T-helper 22 cell (primary cell): ENCODE measurements at places on chromosomes 4 and X.
A peak's percentile ranks its signal among the peaks of the same experiment; 100 is the strongest.

DNA sequence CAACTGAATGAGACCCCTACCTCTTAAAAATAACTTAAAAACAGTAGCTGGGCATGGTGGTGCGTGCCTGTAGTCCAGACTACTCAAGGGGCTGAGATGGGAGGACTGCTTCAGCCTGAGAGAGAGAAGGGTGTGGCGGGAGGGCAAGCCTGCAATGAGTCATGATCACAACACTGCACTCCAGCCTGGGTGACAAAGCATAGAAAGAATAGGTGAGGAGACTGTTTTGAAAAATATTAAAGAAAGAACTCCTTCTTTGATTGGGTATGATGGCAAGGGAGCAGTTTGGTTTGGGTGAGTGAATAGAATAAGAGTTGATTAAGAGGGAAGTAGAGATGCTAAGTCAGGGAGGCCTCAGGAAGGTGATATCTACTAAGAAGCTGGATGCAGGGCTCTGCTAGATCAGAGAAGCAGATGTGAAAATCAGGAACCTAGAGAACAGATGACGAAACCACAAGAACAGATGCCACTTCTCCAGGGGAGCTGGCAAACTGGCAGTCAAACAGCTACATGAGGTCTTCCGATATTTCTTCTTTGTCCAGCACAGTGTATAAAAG is 318.6 kb downstream of the OPHN1 start:
- no peak for DNase-seq

GRCh38 chr4:183627979-183628588 is 30.9 kb downstream of the RWDD4 start:
- no peak for DNase-seq

- no peak for DNase-seq
These were observed 414.6 kb upstream of the HS3ST1 start for GRCh38 chr4:11843340-11843739.

DNA sequence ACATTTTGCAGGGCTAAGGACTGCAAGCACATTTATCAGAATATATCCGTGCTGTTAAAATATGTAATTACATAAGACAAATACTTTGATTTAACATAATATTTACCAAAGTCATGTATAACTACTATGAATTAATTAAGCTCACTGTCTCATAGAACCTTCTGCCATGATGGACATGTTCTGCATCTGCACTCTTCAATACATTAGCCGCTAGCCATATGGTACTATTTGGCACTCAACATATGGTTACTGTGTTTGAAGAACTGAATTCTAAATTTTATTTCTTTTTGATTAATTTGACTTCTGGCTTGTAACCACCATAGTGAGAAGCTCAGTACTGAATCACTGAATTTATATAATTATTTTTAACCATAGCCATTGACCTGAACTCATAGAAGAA is 427.0 kb upstream of the TRAM1L1 start:
- DNase-seq, result no peak

- DNase-seq, result no peak
These were observed 17.0 kb upstream of the HPF1 start for GRCh38 chr4:169774466-169775445.

DNA sequence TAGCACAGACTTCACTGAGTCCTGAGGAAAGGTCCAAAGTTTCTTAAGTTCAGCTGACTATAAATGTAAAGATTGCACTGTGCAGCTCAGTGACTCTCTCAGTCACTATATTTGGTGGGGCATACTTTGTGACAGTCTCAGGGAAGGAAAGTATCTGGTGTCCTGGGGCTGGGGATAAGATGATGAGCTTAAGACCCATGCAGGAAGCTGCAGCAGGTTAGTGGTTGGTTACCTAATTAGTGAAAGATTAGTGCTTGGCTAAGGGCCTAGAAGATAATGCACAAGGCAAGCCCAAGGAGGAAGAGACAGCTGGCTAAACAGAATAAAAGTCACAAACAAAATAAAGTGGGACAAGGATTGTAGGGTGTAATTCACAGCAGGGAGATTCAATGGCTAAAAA is 25.4 kb upstream of the SLITRK4 start:
- no peak for DNase-seq

GRCh38 chr4:84973856-84974255 is 7.4 kb upstream of the WDFY3 start:
- no peak for DNase-seq

GRCh38 chrX:39773923-39774773 is 323.6 kb downstream of the BCOR start:
- DNase-seq, result no peak

DNA sequence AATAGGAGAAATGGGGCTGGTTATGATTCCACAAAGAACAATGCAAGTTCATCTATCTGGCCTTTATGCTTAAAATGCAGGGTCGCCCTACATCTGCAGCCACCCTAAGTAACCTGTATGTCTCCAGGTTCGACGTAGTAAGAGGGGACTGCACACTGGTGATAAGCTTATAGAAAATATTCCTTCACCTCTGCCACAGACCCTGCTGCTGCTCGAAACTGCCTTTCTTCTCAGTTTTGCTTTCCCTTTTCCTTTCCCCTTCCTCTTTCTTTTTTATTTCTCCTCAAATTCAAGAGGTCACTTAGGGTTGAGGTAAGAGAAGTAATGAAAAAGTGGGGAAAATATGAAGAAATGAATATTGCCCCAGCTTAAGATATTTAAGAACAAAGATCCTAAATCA is 123.5 kb downstream of the DCHS2 start:
- no peak for DNase-seq

DNA sequence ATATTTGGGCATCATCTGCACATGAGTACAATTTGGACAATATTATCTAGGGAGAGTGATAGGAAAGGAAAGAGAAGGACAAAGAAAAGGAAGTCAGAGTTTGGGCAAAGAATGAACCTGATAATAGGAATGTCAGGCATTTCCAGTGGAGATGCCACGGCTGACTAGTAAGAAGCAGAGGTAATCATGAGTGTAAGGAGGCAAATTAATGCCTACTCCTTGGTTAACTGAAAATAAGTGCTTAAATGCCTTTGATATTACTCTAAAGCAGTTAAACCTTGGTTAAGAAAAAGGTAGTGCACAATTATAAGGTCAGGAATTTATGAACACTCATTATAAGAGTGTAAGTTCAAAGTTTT is 99.2 kb upstream of the DDIT4L start:
- DNase-seq, result no peak

DNA sequence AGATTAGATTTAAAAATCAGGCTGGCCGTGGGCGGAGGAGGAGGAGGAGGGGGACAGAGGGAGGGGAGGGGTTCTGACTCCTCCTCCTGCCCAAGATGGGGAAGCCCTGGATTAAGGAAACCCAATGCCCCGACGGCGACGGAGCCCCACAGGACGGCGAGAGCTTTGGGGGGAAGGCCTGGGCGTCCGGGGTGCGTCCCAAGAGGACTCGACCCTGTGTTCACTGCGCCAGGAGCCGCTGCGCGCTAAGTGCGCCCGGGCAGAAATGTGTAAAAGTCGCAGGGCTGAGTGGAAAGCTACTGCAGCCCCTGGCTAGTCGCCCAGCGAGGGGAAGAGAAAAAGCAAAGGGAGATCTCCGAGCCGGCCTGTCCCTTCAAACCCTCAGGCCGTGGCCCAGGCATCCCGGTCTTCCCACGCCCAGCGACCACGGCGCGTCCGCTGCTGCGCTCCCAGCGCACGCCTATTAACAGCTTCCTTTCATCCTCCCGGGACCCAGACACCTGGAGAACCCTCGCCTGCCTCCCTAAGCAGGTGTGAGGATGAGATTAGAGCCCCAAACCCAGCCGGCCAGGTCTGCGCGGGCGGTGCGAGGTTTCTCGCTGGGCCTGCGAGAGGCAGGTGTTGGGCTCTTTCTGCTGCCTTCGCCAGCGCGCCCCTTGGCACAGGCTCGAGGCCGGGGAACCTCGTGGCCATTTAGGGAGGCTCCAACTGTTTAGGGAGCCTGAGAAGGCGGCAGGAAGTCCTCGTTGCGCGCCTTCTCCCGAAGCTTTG is 1.4 kb upstream of the RPS6KA3 start:
- no peak for DNase-seq

GRCh38 chr4:10196191-10196590 is 79.6 kb upstream of the WDR1 start:
- DNase-seq, result no peak

GRCh38 chr4:158316264-158316663 is 106.0 kb downstream of the TMEM144 start:
- DNase-seq, result no peak

DNA sequence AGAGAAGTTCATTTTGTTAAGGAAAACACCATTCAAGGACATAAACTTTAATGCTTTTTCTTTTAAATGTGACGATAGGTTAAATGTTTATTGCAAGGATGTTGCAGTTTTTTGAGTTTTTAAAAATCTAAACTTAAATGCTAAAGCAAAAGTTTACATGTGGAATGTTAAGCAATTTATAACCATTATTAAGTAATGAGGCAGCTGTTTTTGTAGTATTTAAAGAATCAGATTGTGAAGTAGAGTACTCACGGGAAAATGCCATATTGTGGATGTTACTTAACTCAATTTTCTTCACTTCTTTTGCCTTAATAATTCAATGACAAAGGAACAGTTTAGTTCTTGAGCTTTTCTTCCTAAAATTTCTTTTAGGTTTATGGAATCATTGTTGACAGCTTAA is 43.5 kb downstream of the UBE2K start:
- DNase-seq, result no peak

DNA sequence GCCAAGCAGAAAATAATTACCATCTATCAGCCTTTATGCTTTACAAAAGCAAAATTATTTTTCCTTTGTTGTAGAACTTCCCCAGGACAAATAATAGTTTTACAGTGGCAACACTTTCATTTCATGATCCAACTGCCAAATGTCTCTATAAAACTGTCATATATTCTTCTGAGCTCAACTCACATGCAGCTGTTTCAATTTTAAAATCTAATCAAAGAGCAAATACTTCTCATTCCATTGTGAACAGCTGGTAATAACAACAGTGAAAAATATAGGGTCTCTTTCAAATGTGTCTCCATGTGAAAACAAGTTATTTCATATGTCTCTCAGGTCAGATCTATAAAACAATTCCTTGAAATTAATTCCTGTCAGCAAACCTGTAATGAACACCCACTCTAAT is 270.6 kb upstream of the SLC7A11 start:
- no peak for DNase-seq

- DNase-seq, result peak; percentile 39
These were observed 1.8 kb downstream of the ARHGAP4 start for GRCh38 chrX:153924149-153924861.

- no peak for DNase-seq
These were observed 89.7 kb downstream of the TET2 start for GRCh38 chr4:105236202-105236915.

DNA sequence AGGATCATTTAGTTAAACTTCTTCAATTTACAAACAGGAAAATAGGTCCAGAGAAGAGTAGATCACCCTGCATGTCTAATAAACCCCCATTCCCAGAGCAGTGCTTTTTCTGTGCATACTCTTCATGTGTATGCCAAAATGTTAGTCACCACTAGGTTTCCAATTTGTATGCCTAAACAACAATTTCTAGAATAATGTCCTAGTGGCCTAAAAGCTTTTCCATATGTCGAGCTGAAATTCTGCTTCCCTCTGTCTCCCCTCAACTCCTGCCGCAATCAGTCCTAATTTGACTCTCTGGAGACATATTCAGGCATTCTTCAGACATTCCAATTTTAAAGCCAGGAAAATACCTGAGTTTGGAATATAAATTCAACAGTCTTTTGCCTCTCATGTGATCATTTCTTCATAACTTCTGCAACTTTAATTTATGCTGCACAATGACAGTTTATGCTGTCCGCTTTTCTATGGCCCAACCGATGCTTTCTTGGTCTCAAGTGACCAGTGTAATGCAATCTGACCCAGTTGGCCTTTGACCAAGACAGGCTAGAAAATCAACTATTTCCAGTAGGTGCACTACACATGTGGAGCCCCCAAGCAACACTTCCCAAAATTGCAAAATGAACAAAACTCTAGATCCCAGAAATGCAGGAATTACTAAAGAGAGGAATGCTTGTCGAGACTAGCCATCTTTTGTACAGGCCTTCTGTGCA is 122.9 kb upstream of the FMR1 start:
- no peak for DNase-seq

DNA sequence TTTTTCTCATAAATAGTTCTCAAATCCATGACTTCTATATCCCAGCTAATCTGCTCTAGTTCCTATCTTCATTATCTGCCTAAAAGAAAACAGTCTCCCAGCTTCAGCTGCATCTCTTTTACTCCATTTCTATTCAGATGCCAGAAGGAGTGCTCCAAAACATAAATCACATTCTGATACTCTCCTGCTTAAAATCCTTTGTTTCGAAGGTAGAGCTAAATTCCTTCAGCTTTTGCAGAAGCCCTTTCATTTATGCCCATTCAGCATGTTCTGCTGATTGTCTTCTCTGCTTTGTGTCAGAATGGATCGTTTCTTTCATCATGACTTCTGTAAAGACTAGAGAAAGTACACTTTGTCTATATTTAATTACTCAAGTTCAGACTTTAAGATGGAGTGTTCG is 440.1 kb upstream of the SMIM31 start:
- no peak for DNase-seq

DNA sequence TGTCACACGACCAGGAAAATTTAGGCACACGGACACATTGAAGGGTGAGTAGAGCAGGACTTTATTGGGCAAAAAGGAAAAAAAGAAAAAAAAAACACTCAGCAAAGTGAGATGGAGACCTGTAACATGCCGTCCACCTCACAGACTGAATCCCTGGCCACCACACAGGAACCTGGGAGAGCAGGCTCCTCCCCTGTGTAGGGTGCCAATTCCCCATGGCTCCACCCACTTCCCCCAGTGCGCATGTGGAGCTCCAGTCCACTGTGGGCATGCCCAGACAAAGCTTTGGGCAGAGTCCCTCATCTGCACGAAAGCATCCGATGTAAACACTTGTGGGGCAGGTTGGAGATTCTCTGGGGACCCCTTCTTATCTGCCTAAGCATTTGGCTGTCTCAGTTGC is 23.6 kb upstream of the CBR4 start:
- no peak for DNase-seq

- DNase-seq, result no peak
These were observed 21.8 kb upstream of the CCNI start for GRCh38 chr4:77097611-77098010.

- DNase-seq, result no peak
These were observed 72.4 kb upstream of the ZCCHC13 start for GRCh38 chrX:74231625-74232024.

GRCh38 chrX:47248576-47248975 is 15.8 kb downstream of the USP11 start:
- DNase-seq, result no peak

- no peak for DNase-seq
These were observed 99.8 kb downstream of the PTCHD1 start for GRCh38 chrX:23434356-23434884.

DNA sequence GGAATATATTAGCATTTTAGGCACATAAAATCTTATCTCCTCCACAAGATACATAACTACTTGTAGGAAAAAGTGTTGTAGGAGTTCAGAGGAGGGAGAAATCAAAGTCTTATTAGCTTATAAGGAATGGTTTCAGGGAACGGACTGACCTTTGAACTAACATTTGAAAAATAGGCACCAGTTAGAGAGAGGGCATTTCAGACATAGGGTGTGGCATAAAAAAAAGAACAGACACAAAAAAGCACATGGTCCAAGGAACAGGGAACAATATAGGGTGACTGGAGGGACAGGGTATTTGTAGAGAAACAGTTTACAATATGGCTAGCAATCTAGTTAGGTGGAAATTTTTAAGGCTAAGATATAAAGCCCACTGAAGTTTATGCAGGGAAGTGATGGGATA is 6.4 kb downstream of the ABCB7 start:
- DNase-seq, result no peak
